Naive thymus-derived CD4-positive, alpha-beta T cell (primary cell): ENCODE measurements at places on chromosomes 11 and 22. TPM values are rescaled to one million over a fixed set of nuclear protein-coding genes. Genes with fewer than 3 reads are reported as not detected.

Gene DCHS1
- 2.7 TPM for polyA plus RNA-seq

Gene GRAP2
- 55.2 TPM for polyA plus RNA-seq

DNA sequence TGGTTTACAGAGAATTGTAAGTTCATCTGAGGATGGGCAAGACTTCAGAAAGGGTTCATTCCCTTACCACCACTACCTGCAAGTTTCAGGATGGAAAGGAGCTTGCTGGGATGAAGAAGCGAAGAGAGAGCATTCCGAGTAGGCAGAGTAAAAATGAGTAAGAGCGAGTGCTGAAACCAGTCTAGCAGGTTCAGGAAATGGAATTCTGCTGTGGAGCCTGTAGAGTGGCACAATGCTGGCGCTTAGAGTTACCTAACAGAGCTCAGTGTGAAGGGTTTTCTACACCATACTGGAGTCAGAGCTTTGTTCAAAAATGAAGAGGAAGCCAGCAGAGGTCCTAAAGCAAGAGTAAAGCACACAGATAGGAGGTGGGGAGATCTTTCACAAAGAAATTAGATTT lies 179.2 kb upstream of the ZC3H12C start:
- no peak for DNase-seq

DNA sequence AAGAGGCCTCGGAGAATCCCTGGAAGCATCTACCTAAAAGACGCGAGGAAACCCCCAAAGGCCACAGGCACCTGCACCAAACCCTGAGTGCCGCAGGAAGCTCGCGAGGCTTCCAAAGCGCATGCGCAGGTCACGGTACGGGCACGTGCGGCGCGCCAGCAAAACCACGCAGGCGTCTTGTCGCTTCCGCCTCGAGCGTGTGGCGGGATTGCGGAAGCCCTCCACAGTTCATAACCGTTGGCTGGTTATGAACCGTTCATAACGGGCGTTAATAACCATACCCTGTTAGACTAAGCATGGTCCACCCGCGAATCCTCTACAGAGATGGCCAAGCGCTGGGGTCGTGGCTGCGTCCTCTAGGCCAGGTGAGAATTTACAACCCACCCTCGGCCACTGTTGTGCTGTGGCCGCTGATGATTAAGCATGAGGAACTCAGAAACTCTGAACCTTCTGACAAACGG lies 46.4 kb downstream of the MORC2 start:
- peak; percentile 80 for DNase-seq

DNA sequence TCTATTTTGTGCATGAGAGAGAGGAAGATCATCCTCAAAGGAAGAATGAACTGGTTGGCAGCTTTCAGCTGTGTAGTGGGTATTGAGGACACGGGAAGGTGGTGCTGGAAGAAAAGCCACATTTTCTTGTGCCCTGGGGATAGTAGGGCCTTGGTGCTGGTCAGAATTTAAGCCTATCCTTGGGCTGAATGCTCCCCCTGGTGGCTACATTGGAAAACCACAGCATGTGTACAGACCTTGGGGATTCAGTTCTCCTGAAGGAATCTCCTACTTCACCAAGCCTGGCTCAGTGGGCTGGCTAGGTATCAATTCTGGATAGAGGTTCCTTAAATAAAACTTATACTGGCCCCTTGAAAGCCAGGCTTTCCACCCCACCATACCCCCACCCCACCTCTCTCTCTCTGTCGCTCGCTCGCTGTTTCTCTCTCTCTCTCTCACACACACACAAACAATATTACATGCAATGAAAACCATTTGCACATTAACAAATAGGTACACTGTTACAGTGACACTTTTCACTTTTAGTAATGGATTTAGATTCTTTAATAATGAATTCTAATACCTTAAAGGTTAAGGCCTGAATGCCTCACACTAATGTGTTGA lies 2.8 kb upstream of the OR51M1 start:
- DNase-seq: no peak

DNA sequence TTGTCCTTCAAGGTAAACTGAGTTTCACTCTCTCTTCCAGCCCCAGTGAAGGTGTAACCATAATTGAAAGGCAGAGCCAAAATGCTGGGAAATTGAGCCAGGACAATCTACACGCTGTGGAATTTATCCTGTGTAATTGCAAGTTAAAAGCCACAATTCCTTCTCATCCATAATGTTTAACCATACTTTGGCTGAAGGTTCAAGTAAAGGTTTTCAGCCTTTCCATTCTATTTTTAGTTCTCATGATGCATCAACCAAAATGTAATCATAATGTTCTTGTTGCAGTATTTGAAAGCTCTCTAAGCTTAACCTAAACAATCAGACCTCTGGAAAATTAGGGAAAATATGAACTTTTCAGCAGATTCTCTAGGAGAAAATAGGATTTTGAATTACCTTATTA lies 14.0 kb upstream of the ARHGAP42 start:
- no peak for DNase-seq

GRCh38 chr22:36991206-36991605 lies 28.0 kb downstream of the TST start:
- DNase-seq: no peak

DNA sequence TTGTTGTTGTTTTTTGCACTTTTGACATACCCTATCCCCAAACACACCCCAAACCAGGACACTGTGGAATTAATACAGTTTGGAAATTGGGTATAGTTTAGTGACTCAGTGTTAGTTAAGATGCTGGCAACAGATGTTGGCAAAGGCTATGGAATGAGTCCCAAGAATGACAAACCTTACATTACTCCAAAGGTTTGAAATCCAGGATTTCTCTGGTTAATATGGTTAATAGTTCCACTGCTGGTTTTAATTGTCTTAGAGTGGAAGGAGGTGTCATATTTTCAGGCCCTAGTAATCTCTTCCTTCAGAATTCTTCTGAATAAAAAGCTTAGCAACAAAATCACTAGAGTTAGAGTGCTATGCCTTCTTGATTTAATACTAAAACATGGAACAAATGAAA lies 775 bp downstream of the LPXN start:
- no peak for DNase-seq

DNA sequence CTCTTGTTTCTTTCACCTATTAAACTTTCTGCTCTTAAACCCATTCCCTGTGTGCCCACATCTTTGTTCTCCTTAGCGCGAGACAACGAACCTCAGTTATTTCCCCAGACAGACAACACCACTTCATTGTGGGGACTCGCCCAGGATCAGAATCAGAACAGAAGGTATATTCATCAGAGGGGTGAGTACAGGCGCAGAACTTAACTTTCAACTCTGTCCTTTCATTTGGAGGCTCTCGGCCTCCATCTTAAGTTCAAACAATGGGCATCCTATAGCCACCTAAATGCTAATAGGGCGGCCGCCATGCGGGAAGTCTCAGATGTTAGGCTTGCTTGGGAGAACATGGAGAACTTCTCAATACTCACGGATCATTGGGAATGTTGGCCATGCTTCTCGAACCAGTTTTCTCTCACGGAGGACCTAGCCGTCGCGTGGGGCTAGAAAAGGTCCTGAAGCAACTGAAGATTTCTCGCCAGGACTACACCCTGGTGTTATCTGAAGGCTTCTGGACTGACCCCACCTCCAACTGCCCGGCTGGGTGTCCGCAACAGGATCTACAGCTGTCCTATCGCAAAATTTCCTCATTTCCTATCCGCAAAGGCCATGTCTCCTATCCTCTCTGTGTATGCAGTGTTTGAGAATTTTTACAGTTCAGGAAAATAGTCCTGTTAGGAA lies 13.4 kb upstream of the HYLS1 start:
- DNase-seq: no peak

DNA sequence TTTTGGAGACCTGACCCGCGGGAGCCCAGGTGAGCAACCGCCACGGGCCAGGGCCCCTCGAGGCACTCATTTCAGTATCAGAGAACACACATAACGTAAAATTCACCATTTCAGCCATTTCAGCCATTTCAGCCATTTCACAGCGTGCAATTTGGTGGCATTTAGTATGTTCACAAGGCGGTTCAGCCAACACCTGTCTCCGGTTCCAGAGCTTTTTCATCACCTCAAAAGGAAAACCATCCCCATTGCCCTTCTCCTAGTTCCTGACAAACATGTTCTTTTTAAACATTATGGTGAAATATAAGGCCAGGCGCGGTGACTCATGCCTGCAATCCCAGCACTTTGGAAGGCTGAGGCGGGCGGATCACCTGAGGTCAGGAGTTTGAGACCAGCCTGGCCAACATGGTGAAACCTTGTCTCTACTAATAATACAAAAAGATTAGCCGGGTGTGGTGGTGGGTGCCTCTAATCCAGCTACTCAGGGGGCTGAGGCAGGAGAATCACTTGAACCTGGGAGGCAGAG lies 119.3 kb downstream of the KCNQ1 start:
- DNase-seq: no peak

Gene FAM180B
- not detected for polyA plus RNA-seq

- no peak for DNase-seq
Measured at GRCh38 chr11:45900916-45901617, 6.0 kb downstream of the FREY1 start.

Gene CAPN5
- polyA plus RNA-seq: 3.0 TPM

Gene GLYAT
- not detected for polyA plus RNA-seq

DNA sequence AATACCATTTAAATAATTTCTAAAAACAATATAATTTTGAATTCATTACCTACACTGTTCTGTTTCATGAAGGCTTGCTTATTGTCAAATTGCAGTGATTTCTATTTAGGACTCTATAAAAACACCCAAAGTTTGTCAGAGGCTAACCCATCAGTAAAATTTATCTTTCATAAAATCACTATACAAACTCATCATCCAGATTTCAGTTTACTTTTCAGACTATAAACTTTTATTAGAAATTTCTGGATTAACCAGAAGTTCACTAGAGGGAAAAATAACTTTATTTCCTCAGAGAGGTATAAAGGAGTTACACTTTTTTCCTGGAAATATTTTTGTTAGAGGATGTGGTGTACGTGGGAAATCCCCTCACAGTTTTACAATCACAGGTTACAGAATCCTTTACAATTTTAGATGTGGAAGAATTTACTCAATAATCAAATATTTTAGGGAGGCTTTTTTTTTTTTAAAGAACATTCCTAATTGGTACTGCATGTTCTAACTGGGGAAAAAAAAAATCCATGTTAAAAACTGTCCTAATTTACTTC lies 176.7 kb downstream of the SWAP70 start:
- DNase-seq: no peak

Gene CCDC88B
- polyA plus RNA-seq: 35.1 TPM
